Effector CD8-positive, alpha-beta T cell (primary cell): ENCODE measurements at places on chromosomes 3 and 15.

DNA sequence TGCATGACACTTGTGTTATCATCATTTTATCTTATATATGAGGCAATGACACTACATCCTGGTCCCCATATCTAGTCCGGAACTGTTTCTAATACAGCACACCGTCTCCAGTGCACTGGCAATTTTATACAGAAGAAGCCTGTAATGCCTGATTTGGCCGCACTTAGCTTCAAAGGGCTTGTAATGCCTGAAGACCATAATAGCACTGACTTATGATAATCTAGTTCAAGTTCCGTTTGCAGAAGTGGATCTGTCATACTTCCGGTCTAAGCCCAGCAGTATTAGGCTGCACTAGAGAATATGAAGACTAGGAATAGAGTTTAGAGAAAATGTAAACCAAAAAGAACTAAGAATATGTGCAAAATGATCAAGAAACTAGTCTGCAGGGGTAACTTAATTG, 1.3 kb downstream of the BNIP2 start:
- DNase-seq: no peak

DNA sequence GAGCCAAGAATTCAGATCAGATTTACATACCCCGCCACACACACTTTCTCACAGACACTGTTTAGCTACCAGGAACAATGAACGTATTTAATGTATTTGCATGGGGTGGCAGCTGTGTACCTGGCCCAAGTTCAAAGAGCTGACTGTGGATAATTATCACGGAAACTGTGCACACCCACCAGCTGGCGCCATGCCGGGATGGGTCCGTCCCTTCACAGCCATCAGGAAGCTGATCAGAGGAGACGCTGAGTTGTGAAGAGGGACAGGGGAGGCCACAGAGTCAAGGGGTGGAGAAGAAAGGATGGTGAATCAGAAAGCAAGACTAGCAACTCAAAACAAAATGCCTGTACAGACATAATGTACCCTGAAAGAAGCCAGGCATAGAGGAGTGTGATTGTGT, 13.1 kb upstream of the PLA2G4D start:
- DNase-seq: no peak

GRCh38 chr3:63060412-63060811, 185.2 kb upstream of the CADPS start:
- no peak for DNase-seq

DNA sequence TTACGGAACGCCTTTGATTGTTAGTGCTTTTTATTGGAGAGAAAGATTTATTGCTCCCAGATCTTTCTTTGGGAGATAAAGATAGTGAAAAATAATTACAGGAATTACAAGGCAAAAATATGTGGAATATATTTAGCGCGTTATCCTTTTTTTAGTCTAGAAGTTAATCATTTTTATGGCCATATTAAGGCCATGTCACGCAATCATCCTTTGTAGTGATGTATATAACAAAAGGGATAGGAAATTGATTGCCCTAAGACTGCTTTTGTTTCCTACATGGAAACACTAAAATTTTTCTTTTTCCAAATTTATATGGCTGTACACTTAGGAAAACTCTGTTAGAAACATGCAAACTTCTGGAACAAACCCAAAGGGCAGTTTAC, 1.5 kb downstream of the TRPC1 start:
- no peak for DNase-seq

DNA sequence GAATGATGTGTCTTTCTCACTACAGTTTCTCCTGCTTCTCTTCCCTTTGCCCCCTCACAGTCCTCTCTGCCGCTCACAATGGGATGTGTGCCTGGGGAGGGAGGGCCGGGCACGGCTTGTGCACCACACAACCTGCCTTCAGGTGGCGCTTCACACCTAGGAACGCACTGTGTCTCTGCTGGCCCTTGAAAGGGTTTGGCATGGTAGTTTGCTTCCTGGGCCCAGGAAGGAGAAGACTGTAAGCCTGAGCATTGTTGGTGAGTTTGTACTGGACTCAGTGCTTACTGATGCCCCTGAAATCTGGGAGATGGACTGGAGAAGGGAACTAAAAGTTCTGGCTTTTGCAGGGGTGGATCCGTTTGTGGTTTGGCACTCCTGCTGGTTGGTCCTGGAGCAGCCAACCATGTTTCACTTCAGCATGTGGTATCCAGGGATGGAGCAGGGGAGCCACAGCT, 9.2 kb downstream of the ALPK3 start:
- DNase-seq: no peak

DNA sequence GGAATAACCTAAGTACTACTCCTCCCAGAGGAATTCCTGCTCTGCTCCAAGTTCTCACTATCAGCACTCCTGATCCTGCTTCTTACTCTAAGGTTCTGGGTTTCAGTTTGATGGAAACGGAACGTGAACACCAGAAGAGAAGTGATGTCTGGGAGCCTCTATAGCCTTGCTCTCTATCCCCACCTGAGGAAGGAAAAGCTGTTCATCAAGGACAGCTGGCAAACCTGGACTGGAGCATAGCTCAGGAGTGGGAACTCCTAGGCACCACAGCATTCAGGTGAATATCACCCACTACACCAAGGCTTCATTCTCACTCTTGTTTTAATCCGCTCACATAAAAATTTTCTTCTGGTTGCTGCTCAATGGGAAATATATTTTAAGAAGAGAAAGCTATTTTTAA, 13.0 kb upstream of the CADPS start:
- DNase-seq: no peak
